NK-92 treated with Interleukin-12 subunit alpha and Interleukin-12 subunit beta, amount 100 ng/mL, for 24 hours (cell line): ENCODE measurements at places on chromosomes 4 and X.

- no peak for DNase-seq
These were observed 65.4 kb downstream of the PRKX start for GRCh38 chrX:3648084-3648483.

DNA sequence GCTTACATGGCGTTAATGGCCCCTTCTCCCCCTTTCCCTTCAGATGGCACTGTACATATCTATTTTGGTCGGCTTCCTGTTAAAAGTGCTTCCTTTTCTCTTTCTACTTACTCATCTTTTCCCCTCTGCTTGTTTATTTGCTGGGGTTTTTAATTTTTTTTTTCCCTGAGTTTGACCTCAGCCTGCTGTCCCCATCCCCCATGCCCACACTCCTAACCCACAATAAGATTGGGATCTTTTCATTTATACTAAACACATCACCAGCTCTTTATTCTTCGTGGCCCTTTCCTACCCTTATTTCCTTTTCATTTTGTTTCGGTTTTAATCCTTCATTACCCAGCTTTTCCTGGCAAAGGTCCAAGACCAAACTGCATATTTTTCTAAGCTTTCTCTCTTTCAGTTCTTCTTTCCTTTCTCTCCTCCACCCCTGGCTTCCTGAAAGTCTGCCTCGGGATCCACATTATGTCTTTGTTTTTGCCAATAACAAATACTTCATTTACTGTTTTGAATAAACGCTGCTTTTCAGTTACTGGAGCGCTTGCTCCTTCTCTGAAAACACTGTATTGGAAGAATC is 152.0 kb upstream of the USP9X start:
- no peak for DNase-seq

- no peak for DNase-seq
These were observed 99.2 kb downstream of the JADE1 start for GRCh38 chr4:128908735-128909134.

DNA sequence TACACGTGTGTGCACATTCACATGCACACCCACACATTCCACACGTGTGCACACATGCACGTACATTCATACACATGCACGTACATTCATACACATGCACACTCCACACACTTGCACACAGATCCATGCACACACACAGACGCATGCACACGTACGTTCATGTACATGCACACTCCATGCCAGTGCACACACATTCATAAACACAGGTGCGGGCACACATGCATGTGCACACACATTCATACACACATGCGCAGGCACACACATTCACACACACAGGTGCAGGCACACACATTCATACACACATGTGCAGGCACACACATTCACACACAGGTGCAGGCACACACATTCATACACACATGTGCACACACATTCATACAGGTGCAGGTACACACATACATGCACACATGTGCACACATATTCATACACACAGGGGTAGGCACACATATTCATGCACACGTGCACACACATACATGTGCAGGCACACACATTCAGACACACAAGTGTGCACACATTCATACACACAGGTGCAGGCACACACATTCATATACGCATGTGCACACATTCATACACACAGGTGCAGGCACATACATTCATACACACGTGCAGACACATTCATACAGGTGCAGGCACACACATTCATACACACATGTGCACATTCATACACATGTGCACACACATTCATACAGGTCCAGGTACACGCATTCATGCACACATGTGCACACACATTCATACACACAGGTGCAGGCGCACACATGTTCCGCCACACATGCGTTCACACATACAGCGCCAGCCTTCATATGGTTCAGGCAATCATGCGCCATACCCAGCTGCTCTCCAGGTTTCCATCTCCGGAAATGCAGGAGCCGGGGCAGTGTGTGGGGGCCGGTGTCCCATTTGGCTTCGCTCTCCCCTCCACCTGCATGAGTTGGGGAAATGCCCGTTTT is 124.8 kb downstream of the HMX1 start:
- no peak for DNase-seq

- no peak for DNase-seq
These were observed 94.3 kb downstream of the FAM193A start for GRCh38 chr4:2630556-2631273.

DNA sequence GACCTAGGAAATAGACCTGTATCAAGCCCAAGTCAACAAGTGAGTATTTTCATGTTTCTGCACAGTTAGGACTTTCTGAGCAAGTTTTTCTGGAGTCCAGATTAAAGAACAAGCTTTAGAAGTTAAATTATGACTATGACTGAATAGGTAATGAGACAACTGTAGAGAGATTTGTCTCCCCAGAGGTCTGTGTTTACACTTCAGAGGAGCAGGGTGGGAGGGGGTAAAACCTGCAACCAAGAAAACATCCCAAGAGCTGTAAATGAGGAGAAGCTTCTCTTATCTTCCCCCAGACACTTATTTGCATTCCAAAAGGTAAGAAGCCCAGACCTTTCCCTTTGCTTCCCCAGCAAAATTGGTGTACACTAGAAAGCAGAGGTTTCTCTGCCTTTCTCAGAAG is 22.1 kb upstream of the CEP135 start:
- DNase-seq, result no peak

DNA sequence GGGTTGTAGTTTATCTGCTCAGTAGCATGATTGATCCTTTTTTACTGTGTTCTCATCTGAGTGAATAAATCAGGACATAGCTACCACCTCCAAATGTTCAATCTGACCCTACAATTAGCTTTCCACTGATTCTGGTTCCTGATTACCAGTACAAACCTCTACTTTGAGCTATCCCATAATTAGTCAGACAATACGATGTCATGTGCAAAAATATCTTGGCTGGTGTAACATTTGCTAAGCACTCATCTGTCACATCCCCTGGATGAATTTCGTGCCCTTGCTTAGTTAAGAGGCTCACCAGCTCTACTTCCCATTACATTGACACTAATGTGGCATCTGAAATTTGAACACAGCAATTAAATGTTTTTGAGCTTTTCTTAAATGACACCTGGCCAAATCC is 1101.0 kb upstream of the PCDH7 start:
- no peak for DNase-seq

- DNase-seq, result no peak
These were observed 27.2 kb downstream of the MAB21L2 start for GRCh38 chr4:150609131-150609530.

GRCh38 chr4:58936436-58936835 is 1826.3 kb upstream of the IGFBP7 start:
- no peak for DNase-seq

DNA sequence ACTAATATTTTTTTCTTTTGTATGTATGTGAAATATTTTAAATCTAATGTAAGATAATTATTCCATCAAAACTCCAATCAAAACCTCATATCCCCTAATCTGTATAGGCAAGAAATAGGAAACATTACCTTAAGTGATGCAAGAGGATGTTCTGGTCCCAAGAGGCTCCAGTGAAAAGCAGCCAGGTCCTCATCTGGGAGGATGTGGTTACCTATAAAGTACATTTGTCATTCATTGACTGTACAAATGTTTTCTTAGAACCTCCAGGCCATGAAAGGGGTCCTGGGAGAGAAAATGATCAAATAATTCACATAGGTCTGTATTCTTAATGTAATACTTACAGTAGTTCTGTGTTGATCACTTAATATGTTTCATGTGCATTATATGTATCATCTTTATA is 25.5 kb downstream of the FAM120C start:
- no peak for DNase-seq

- no peak for DNase-seq
These were observed 25.5 kb downstream of the BBS12 start for GRCh38 chr4:122758033-122758432.

DNA sequence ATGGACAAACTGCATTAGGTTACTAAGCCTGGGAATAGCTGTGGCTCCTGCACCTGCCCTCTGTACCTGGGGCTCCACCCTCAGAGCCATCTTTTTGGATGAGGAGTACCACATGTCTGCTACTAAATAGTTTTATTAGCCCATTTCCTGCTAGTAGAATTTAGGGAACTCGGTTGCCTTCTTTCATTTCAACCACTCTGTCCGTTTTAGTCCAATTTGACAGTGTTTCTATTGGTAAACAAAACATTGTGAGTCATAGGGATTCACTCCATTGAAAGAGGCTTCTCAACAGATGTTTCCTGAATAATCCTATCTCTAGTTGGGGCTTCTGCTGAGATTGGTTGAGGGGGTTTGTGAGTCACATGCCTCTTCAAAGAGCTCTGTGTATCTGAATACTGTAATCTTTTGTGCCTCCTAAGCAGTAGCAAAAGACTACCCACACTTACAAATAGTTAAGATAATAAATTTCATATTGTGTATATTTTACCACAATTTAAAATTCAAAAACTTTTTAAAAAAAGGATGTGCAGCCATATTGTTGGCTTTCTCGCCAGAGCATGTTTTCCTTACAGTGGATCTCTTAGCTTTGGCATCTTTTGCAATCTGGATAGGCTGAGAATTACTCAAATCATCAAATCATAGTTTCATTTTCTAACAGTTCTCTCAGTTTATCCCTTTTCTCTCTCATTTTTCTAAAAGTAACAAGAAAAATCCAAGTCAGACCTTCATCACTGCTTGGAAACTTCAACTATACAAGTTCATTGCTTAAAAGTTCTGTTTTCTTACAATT is 9.9 kb downstream of the FAM200B start:
- DNase-seq, result no peak
